ENCODE measurements at places on chromosomes 12 and 14. TPM values are rescaled to one million over a fixed set of nuclear protein-coding genes. Genes with fewer than 3 reads are reported as not detected.

DNA sequence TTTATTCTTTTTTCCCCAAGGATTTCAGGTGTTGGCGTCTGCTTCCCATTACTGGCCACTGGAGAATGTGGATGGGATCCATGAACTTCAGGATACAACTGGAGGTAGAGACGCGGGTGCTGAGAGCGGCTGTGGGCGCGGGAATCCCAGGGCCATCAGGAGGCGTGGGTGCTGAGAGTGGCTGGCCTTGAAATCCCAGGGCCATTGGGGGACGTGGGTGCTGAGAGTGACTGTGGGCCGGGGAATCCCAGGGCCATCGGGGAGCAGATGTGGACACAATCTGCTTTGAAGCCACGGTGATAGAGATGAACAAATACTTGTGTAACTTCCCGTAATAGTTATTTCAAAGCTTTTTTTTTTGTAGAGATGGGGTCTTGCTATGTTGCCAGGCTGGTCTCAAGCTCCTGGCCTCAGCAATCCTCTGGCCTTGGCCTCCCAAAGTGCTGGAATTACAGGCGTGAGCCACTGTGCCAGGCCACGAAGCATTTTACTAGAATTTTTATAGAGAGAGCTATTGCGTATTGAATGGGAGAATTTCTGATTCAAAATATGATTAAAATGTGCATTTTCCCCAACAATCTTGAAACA is 12.8 kb downstream of the ADGRD1 start:
- no peak for DNase-seq

DNA sequence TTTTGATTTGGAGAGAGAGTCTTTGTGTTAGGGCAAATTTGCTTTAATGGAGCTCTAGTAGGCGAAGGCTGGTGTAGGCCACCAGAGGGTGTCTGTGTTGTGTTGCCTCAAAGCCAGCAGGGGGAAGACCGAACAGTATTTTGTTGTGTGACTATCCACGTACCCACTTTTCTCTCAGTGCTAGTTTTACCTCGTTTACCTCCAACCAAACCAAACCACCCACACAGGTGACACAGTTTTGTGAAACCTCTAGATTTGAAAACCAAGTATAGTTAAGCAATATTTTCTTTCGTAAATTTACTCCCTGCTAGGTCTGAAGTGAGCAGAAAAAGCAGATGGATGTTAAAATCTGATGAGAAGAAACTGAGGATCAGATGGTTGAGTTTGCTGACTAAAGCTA is 36.3 kb upstream of the NPFF start:
- DNase-seq, result peak; percentile 79

DNA sequence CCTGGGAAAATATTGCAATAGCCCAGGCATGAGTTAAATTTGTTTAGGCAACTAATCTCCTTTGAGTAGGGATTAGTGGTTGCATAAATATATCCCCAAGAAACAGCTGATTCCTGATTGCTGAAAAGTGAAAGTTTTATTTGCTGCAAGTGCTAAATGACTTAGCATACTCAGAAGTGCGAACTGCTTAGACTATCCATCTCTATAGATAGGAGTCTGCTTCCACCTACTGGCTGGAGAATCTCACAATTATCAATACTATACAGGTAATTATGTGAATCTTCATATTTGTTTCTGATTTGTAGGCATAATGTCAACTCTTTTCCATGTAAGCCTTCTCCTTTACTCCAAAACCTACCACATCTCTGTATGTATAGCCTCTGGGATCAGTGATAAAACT is 12.0 kb upstream of the SLCO1B3 start:
- DNase-seq, result no peak

GRCh38 chr14:38127784-38128183 is 79.9 kb upstream of the SSTR1 start:
- DNase-seq, result no peak

- DNase-seq, result no peak
Measured at GRCh38 chr14:29749327-29749726, 178.3 kb downstream of the PRKD1 start.

GRCh38 chr14:91349481-91350074 is 68.0 kb downstream of the CCDC88C start:
- DNase-seq, result peak; percentile 88

- DNase-seq, result no peak
Measured at GRCh38 chr12:10171973-10172728, at the start of gene OLR1. Gene OLR1 (minus strand): TSS chr12:10172132. CDS start chr12:10172077, 55 bp downstream.

DNA sequence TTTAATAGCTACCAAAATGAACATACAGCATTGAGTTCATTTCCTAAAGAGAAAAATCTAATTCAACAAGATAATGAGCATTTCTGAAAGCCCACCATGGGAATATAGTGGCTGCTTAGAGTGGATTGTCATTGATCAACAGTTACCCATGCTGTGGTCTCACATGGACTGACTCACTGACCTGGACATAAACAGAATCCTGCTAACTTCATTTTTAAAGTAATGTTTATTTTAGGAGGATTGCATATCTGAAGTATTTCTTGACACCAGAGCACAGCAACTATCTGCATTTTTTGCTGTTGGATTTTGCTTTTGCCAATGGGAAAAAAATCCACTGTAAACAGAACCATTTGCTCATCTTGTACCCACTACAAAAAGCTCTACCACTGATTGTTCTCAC is 71.7 kb downstream of the KCNC2 start:
- no peak for DNase-seq

- DNase-seq, result peak; percentile 13
Measured at GRCh38 chr12:104420868-104421267, 35.9 kb upstream of the CHST11 start.

- DNase-seq, result no peak
Measured at GRCh38 chr12:82414044-82414443, 55.7 kb downstream of the METTL25 start.

DNA sequence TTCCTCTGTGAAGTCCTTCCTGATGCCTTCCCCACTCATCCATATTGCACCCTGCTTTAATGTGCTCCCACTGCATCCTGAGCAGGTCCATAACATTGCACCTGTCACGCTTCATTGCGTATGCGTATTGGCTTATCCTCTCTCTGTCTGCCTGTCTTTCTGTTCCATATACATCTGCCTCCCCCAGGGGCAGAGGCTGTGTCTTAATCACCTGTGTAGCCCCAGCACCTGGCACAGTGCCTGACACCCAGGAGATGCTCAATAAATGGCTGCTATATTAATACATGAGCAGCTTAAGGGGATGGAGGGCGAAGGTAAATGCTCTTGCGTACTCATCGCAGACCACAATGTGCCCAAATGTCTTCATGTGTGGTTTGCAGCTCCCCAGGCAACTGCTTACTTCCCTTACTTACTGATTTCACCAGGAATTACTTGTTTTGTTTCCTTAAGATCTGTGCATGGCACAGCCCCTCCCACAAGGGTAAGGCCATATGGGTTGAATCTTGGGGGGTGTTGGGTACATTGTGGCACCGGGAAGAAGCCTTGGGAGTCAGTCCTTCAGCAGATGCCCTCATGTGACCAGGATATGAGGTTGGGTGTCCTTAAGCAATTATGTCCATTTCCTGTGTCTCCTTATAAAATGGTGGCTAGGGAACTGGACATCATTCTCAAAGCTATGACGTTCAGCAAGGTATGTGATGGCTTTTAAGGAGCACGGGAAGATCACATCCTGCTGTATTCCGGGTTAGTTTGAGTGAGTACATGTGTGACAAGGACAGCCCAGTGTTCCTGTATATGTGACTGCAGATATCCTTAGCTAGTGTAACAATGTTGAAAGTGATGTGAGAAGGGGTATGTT is 848 bp upstream of the CPNE6 start:
- no peak for DNase-seq

DNA sequence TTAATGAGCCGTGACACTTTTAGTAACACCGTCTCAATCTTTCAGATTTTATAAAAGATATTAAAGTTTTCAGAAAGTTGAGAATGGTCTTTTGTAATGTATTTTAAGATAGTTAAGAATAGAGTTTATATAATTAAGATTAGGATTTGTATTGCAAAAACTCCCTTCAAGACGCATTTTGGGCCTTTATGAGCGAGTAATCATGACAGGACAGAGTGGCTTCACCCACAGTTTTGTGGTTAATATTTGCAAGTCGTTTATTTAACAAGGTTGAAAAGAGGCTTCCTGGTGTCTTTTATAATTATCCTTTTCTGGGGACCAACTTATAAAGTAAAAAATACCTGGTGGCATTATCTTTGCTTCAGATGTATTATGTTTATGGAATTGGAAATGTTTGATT is 44.0 kb downstream of the TRAF3 start:
- no peak for DNase-seq

DNA sequence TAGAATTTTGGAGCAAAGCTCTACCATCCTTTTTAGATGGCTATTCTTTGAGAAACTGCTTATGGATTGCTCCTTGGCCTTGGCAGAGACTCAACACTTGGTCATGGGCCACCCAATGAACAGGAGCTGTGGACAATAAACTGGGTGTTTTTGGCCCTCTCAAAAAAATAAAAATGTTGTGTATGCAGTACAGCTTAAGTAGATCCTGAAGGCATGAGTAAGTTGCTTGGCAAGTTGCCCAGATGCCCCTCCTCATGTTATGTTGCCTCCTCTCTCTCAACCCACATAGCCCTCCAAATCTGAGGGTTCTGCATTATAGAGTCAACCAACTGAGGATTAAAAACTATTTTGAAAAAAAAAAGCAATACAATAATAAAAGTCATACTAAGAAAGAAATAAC is 124.9 kb downstream of the ATP23 start:
- DNase-seq, result no peak

DNA sequence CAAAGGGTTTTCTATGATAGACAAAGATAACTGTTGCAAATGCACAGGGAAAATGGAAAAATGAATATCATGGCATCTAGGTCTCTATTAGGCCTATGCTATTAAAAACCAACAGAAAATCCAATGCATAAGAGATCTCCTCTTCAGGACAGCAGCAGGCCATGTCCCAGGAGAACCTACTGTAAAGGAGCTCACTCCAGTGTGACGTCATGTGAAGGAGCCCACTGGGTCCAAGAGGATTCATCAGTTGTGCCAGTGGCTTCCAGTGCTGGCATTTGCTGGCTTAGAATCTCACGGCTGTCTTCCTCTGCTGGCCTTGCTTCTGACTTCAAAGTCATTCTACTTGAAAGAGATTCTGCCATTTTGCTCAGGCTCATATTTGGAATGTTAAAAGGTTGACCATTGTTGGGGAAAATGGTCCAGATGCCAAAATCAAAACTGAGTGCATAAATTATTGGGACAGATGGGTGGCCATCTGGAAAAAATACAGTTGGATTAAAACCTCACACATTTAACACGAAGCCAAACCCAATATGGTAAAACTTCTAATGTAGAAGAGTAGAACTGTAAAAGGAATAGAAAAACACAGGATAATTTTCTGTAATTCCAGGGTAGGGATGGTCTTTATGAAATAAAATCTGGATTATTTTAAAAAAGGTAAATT is 75.4 kb upstream of the ARID2 start:
- no peak for DNase-seq

GRCh38 chr12:4829161-4829792 is 80.4 kb upstream of the KCNA1 start:
- DNase-seq, result no peak

Gene LRCOL1
- total RNA-seq, result not detected

Gene ZNF384
- total RNA-seq, result 61.4 TPM

Gene DACT1
- 8.8 TPM for total RNA-seq

Gene NGB
- total RNA-seq, result not detected

Gene RABGGTA
- total RNA-seq, result 56.0 TPM

Gene B4GALNT1
- 1.4 TPM for total RNA-seq

Gene GZMH
- total RNA-seq, result 45.0 TPM
